ENCODE measurements at places on chromosomes 3 and 15. TPM values are rescaled to one million over a fixed set of nuclear protein-coding genes. Genes with fewer than 3 reads are reported as not detected.

- DNase-seq: no peak
These were observed 290.4 kb upstream of the CTDSPL start for GRCh38 chr3:37571269-37571668.

DNA sequence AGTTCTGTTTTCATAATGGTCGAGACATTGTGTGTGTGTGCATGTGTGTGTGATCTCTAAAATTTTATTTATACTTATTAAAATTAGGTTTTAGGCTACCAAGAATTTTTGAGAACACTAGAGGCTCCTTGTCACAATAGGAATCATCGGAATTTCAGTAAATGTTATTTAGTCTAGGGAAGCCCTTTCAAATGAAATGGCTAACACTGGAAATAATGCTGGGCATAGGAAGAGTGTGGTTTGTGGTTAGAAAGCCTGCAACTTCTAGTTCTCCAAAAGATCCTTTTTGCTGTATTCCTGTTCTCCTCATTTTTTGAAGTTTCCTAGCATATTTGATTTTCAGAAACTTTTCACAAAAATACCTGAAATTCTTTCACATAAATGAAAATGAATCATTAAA lies 92.5 kb upstream of the MBNL1 start:
- no peak for DNase-seq

- DNase-seq: no peak
These were observed 13.0 kb upstream of the BTLA start for GRCh38 chr3:112512320-112512719.

DNA sequence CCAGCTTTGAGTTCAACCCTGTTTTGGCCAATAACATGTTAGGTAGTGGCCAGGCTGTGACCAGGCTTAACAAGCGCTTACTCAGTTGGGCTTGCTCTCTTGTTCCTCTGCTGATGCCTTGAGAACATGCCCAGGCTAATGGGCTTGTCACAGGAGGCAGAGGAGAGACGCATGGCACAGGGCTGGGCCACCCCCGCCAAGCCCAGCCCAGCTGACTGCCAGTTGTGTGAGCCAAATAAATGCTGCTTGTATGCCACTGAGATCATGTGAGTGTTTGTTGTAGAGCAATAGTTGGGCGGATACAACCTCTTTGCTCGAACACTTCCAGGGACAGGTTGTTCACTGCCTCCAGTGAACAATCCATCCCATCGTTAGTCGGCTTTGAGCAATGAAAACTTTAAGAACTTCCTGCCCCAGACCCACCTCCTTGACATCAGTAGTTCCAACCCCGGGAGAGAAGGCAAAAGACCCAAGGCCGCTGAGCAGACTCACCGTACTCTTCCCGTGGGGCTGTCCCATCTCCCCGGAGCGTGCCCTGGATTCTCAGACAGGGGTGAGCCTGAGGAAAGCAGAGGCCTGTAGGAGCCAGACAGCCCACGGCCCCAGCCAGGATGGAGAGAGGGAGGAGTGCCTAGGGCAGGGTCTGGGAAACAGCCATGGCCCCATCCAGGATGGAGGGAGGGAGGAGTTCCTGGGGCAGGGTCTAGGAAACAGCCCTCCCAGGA lies 4.1 kb downstream of the PLA2G4F start:
- peak; percentile 89 for DNase-seq

- no peak for DNase-seq
These were observed 2.4 kb downstream of the ATP1B3 start for GRCh38 chr3:141878817-141879216.

GRCh38 chr15:45133561-45133920 lies 3.7 kb downstream of the DUOX1 start:
- no peak for DNase-seq

DNA sequence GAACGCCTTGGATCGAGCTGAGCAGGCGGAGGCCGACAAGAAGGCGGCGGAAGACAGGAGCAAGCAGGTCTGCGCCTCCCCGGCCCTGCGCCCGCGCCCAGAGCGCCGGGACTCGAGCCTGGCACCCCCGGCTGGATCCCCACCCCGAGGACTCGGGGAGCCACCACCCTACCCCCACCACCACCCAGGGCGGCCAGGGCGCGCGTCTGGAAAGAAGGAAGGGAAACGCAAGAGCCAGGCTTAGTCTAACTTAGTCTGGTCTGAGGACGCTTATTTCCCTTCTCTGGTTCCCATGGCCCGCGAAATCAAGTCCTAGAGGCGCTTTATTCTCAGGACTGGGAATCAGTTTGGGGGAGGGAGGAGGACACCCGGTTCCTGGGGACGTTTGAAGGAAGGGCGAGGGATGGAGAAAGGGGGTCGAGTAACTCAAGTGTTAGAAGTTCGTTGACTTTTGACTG lies 359 bp downstream of the TPM1 start:
- DNase-seq: peak; percentile 36

DNA sequence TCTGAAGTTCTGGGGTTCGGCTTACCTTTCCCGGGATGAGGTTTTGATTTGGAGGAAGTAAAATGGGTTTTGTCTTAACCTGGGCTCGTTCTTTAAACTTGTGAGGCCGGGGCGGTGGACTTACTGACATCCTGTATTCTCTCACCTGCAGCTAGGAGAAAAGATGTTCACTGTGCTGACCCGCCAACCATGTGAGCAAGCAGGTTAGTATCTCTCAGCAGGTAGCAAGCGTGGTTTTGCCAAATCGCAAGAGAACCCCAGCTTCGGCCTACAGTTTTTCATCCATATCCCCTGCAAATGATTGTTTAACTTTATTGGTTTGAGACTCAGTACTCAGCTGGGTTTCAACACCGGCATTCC lies 891 bp downstream of the ENTPD3 start:
- no peak for DNase-seq

GRCh38 chr15:76799760-76800159 lies 105.4 kb downstream of the SCAPER start:
- DNase-seq: no peak

- DNase-seq: no peak
These were observed 278.7 kb upstream of the SATB1 start for GRCh38 chr3:18703798-18704197.

DNA sequence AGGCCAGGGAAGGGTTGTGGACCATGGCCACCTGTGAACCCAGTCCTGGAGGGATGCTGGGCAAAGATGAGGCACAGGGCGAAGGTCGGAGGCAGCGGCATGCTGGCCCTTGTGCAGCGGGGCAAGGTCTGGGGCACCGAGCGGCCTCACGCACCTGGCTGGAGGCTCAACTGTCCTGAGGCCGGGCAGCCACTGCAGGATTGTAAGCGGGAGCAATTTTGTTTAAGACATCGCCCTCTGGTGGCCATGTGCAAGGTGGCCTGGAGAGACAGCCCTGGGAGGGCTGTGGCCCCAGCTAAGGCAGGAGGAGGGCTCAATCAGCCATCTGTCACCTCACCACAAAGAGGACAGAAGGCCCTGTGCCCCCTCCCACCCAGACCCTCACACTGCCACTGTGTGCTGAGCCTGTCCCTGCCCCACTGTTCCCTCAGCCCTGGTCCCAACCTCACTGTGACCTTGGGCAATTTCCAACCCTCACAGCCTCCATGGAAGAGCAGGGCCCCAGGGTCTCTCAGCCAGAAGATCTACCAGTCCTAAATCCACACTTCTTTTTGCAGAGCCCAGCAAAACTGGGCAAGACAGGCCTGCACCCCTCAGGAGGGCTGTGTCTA lies 46.2 kb downstream of the TPRA1 start:
- peak; percentile 69 for DNase-seq

Gene ATP10A
- 0.36 TPM for total RNA-seq

Gene HRH1
- total RNA-seq: 1.4 TPM

Gene STARD9
- total RNA-seq: 1.6 TPM

Gene ISLR
- 2.6 TPM for total RNA-seq

Gene LRRIQ4
- total RNA-seq: not detected

Gene CP
- 3.5 TPM for total RNA-seq

Gene RASGRP1
- 0.27 TPM for total RNA-seq

Data from psoas muscle (tissue), 8 donors.